Caudate nucleus (tissue), 63 donors: ENCODE measurements at places on chromosomes 5 and 9.

DNA sequence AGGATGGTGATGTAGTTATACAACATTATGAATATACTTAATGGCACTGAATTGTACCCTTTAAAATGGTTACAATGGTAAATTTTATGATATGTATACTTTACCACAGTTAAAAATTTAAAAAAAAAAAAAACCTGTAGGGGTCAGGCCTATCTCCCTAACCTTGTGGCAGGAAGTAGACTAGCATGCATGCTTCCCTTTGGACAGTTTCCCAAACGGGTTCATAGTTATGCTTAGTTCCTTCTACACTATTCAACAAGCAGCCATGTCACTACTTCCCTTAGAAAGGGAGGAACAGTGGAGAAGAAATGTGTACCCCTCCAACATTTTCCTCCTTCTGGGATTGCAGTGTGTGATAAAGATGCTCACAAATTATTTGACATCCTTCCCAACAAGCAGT, 32.5 kb downstream of the IDNK start:
- no peak for DNase-seq

- DNase-seq: no peak
These were observed 7.1 kb downstream of the NFX1 start for GRCh38 chr9:33297432-33297831.

GRCh38 chr5:120405286-120405864, 58.7 kb upstream of the PRR16 start:
- DNase-seq: no peak

- no peak for DNase-seq
These were observed 132.0 kb upstream of the TRIM32 start for GRCh38 chr9:116555119-116555518.

- no peak for DNase-seq
These were observed 118.5 kb downstream of the GNAQ start for GRCh38 chr9:77912895-77913693.

DNA sequence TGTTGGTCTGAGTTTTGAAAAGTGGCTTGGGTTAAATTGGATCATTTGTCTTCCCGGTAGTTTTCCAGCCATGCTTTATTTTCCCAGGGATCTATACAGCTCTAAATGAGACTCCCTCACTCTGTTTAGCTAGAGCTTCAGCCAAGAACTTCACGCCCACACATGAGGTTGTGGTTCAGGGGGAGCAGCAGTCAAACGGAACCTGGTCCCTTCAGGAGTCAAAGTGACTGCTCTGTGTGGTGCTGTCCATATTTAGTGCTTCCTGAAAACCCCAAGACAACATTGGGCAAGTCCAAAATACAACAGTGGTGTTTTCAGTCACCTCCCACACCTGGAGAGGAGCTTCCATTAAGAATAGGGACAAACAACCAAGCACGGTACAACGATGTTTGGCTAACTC, 90.5 kb downstream of the ANKH start:
- DNase-seq: no peak

- no peak for DNase-seq
These were observed 30.9 kb downstream of the S1PR3 start for GRCh38 chr9:89022001-89022759.

DNA sequence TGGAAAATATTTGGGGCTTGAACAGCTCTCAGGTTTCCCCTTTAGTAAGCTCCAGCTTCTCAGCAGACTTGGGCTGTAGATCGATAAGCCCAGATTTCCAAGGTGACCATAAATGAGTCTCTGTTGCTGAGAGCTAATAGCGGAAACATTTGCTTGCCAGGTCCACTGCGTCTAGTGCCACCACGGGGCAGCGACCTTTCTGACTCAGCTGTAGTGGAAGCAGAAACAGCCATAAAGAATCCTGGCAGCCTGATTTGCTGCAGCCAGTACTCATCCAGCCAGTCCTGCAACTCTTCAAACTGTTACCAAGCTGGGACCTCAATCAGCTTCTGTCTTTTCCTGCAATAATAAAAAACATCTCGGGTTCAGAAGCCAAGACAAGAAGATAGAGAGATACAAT, 241.7 kb downstream of the DOCK8 start:
- DNase-seq: no peak
